Large intestine (tissue), 12 donors: ENCODE measurements at places on chromosomes 4 and X.
A peak's percentile ranks its signal among the peaks of the same experiment; 100 is the strongest.

DNA sequence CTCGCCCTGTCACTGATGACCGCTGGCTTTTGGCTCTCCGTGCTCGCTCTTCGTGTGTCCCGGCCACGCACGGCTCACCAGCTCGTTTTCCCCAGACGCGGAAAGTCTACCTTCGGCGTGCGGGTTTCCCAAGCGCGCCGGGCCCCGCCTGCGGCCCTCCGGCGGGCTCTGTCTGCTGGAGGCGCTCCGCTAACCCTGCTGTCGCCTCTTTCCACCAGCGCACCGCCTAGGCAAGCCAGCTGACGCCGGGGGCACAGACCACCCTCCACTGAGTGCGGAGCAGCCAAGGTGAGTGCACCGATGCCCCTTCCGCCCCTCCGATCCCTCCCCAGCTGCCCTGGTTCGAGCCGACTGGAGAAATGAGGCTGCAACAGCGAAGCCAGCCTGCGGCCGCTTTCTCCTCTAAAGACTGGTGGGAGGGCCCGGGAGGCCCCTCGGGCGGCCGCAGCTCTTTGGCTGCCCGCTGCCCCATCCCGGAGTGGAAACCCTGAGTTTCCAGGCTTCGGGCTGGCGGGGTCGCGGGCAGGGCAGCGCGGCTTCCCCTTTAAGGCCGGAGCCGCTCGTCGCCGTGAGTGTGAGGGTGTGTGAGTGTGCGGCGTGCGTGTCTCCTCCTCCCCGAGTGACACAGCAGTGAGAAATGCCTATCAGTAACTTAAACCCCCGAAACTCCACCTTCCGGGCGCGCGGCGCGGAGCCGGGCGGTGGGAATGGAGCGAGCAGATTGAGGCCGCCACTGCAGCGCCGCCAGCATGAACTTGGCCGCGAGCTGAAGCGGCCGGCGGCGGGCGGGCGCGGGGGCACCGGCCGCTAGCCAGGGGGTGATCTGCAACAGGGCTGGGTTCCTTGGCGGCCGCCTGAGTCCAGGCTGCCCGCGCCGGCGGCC is at the start of gene MAMLD1:
TSS of gene MAMLD1 (plus strand) at position 719 of the 883 bp plus-strand sequence. CDS start 82,200 bp downstream, outside the sequence.
- peak; percentile 60 for DNase-seq

DNA sequence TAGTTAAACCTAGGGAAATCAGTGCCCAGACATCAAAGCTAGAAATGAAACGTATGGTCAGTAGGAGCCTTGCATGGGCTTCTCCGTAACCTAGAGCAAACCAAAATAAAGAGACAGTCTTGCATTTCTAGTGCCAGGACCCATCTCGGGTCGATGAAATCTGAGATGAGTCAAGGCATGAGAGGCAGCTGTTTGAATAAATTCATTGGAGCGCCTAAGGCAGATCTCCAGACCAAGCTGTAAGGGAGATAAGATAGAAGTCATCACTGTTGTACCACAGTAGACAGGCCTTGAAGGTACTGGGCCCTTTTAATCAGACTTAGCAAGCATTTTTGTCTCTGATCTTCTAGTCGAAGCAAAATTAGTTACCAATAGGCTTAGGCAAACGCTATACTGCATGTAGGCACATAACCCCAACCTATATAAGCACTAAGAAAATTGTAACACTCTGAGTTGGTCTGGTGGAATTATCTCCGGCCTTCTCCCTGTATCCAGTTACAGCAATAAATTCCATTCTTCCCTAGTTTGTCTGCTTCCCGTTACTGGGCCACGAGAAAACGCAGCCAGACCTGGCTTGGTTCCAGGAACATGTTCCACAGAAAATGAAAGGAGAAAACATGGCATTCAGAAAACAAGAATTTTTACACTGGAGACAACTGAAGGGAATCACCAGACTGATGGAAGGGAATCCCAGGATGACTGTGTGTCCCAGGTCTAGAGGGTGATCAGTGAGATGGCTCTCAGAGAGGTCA is 21.1 kb upstream of the PAPSS1 start:
- DNase-seq: peak; percentile 55

DNA sequence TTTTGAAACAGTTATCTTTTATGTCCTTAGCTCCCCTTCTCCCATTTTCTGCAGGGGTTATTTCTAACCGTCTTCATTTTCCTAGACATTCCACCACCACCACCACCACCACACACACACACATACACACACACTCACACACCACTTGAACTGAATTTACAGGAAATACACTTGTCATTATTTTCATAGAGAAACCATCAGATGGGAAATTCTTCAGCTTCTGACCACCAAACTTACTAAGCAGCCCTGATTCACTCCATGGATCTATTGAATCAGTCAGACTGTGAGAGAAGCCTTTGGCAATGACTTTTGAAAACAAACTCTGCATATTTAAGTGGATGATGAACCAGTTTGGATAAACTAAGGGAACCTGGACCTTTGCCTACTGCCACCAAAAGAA is 210.1 kb upstream of the NHS start:
- no peak for DNase-seq

DNA sequence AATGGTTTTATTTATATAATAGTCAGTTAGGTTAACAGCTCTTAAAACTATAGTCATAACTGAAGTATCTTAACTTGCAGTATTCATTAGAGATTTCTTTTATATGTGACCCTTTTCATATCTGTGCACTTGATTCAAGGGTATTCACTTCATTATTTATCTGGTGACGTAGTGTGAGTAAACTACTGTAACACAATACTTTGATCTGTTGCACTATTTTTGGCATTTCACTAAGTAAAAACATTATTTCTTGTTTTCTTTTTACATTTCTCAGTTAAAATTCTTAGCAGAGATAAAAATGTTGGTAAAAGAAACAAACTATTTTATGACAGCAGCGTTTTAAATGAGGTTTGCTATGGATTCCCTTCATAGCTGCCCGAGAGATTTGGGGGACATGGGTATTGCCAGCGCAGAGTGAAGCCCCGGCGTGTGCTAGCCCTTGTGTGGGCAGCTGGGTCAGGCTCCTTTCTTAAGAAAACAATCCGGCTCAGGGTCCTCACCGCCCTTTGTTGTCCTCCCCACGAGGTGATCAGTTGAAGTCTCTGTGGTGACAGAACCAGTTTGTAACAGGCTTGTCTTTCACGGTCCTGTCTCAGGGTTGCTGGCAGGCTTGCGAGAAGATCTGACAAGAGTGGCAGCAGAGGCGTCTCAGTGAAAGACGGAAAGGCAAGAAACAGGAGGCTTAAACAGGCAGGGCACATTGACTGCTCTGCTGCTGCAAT is 293.4 kb downstream of the BMPR1B start:
- no peak for DNase-seq

- DNase-seq: no peak
These were observed 762.0 kb downstream of the GRID2 start for GRCh38 chr4:93065790-93066189.

- no peak for DNase-seq
These were observed 72.8 kb downstream of the MANBA start for GRCh38 chr4:102687982-102688433.

GRCh38 chrX:73366696-73367095 is 80.2 kb upstream of the CDX4 start:
- DNase-seq: no peak

DNA sequence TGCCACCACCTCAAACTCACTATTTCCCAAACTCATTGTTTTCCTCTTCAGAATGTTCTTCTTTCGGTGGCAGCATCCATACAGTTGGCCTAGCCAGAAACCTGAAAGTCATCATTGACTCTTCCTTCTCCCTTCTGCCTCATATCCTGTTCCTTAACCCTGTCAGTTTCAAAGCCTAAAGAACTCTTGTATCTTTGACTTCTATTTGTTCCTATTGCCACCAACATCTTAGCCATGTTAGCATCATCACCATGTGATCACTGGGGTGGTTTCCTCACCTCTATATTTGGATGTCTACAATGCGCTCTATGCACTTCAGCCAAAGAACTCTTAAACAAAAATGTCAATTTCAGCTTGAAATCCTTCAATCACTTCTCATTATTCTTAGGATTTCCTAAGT is 29.0 kb downstream of the DDX60L start:
- DNase-seq: no peak

DNA sequence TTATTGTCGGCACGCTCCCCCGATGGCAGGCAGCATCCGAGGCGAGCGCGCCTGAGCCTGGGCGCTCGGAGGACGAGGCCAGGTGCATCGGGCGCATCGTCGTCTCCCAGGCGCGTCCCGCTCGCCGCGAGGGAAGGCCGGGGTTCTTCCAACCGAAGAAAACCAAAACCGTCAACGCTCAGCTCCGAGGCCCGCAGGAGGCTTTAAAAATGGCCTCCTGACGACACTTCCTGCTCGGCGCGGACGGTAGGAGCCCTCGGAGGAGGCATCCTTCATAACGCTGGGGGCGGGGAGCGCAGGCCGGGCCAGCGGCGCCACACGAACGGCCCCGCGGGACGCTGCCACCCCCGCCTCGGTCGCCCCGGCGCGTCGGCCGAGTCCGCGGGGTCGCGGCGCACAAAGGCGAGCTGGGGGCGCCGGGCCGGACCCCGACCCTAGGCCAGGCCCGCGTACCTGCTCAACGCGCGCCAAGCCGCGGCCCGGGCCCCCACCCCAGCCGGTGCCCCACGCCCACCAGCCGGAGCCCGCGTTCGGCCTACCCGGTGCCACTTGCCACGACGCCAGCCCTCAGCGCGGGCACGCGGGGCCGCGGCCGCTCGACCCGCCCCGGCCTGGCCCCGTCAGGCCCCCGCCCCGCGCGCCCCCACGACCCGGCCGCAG is 501 bp downstream of the ZNF518B start:
- DNase-seq: peak; percentile 86

DNA sequence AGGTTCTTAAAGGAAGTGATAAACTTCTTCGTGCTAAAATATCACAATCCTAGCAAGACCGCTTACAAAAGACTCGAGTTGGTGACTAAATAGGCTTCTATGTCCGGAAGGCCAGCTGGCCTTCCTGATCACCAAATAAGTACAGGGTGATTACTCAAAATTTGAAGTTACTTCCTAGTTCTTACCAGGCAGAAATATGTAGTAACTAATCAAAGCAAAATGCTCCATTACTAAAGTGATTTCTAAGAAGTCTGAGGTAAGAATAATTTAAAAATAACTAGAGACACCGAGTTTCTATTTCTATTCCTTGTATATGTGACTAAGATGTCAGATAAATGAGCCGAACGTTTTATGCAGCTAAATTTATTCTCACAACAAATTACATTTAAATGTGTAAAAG is 62.2 kb downstream of the NSUN7 start:
- no peak for DNase-seq
